ENCODE measurements at places on chromosomes 7 and 10.
A peak's percentile ranks its signal among the peaks of the same experiment; 100 is the strongest.

DNA sequence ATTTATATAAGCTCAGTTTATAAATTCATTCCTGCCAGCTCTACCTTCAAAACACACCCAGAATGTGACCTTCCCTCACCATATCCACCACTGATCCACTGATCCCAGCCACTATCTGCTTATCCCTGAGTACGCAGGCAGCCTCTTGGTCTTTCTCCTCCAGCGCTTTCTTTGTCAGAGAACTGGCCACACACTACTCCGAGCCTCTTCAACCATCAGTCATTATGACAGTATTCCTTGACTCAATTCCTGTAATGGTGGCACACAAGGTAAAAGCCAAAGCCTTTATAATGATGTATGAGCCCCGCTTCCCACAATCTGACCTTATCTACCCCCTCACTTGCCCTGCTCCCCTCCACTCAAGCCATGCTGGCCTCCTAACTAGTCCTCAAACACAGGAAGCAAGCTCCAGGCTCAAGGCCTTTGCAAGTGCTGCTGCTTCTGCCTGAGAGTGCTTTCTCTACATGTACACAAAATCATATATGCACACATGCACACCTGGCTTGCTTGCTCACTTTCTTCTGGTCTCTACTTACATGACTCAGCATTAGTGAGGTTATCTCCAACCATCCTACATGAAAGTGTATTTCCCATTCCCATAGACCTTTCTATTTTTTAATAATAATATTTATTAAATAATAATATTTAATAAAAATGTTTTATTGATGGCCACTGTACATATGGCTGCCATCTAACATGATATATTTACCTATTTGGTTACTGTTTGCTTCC lies 150.4 kb upstream of the FEZF1 start:
- DNase-seq, result no peak

DNA sequence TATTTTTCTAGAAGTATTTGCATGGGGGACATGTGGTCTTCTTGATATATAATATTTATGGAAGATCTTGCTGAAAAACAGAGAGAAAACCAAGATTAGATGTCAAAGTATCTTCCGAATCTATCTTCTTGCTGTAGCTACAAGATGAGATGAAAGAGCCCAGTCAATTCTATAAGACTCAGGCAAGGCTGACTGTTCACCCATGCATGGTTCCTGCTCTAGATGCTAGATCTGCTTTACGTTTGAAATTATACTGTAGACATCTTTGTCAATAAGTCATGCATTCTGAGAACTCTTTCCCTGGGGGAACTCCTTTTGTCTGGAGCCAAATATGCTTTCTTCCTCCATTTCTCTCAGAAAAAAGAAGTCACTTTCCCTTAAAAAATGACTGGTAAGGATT lies 1292.0 kb downstream of the XPNPEP1 start:
- no peak for DNase-seq

DNA sequence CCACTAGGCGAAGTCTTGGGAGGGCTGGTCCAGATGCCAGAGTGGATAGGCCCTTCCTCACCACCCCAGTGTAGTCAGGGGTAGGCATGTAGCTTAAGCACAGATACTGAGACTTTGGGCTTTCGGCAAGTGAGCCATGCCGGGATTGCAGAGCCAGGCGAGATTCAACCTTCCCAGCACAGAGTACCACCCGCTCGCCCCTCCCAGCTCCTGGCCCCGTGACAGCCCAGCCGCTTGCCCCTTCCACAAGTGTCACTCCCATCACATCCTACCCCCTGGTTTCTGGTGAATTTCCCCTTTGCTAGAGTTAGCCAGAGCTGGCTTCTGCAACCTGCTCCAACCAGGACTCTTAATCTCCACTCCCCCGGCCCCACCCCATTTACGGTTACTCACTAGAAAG lies 56.9 kb downstream of the ARHGAP22 start:
- no peak for DNase-seq

GRCh38 chr7:157612664-157613561 lies 276.1 kb downstream of the DNAJB6 start:
- peak; percentile 16 for DNase-seq

GRCh38 chr7:94173436-94173835 lies 169.3 kb upstream of the BET1 start:
- no peak for DNase-seq

- DNase-seq, result no peak
Observed at GRCh38 chr7:129986600-129986999, 33.8 kb upstream of the UBE2H start.
